ENCODE measurements at places on chromosomes 7 and 10.

DNA sequence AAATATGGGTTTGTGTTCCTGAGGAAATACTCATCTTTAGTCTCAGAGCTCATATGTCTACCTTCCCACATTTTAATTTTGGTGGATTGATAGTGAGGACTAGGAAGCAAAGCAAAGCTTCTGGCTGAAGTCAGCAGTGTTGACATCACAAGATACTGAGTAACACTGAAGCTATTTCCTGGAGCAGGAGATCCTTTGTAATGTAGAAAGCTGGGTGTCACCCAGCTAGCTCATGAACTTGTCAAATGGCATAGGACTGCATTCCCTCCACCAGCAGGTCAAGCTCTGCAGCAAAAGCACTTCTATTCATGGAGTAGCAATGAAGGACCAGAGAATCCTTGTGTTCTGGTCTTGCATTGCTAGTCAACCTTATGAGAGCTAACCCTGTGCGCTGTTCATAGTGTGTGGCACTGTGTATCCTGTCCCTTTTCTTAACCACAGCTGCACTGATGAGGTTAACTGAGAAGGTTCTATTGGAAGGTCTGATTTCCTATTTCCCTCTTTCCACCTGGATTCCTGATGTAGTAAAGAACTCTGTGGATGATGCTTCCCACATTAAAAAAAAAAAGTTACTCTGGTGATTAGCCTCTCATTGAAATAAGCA is 94.8 kb upstream of the ZNF804B start:
- no peak for DNase-seq

DNA sequence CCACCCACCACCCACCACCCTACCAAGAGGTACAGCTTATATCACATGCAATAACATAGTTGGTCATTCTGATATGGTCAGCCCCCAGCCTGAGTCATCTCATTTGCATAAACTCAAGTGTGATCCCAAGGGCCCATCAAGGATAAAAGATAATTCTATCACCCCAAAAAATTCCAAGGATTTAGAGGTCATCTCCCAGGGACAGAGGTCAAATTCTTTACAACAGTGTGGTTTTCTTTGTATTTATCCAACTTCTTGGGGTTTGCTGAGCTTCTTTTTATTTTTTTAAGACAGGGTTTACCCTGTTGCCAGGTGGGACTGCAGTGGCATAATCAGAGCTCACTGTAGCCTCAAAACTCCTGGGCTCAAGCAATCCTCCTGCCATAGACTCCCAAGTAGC is 9.4 kb upstream of the GTPBP10 start:
- DNase-seq: no peak

- no peak for DNase-seq
Observed at GRCh38 chr7:77428777-77429231, 12.7 kb upstream of the GSAP start.

- DNase-seq: no peak
Observed at GRCh38 chr7:40595129-40595528, 460.3 kb downstream of the SUGCT start.
